ENCODE measurements at places on chromosomes 5 and 9. TPM values are rescaled to one million over a fixed set of nuclear protein-coding genes. Genes with fewer than 3 reads are reported as not detected.

TMEM174 gene
- total RNA-seq = not detected

TMEM171 gene
- not detected for total RNA-seq

DDX4 gene
- 0.19 TPM for total RNA-seq

DNA sequence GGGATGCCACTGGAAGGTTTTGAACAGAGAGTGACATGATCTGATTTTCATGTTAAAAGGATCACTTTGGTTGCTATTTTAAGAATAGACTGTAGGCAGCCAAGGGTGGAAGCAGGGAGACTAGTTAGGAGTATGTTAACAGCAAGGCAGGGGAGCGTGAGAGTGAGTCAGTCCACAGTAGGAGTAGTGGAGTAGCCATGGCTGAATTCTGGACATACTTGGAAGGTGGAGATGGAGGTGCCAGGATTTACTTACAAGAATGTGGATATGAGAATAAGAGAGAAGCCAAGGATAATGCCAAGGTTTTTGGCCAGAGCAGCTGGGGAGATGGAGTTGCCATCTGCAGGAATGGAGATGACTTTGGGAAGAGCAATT, 118.8 kb downstream of the GALNT10 start:
- no peak for DNase-seq

HMMR gene
- total RNA-seq = 30.8 TPM

CEP72 gene
- 33.2 TPM for total RNA-seq

GRCh38 chr5:36656556-36656955, 50.1 kb downstream of the SLC1A3 start:
- no peak for DNase-seq

SAXO1 gene
- total RNA-seq = not detected

- DNase-seq = no peak
Measured at GRCh38 chr5:167557359-167557758, 734.1 kb upstream of the WWC1 start.

DNA sequence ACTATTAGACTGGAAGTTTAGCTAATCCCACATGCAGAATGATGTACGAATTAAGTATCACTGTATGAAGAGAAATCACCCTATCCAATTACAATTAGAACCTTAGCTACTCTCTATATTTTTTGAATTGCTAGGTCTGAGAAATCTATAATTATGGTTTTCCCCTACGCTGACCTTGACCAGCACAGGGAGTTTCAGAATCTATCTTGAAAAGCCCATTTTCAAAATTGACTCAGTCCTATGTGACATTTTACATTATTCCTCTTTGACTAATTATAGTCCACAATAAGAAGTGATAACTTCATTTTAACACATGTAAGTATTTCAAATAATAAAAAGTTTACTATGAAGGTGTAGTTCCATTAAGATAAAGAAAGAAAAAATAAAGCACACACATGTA, 21.5 kb downstream of the NUDT12 start:
- DNase-seq = no peak

DNA sequence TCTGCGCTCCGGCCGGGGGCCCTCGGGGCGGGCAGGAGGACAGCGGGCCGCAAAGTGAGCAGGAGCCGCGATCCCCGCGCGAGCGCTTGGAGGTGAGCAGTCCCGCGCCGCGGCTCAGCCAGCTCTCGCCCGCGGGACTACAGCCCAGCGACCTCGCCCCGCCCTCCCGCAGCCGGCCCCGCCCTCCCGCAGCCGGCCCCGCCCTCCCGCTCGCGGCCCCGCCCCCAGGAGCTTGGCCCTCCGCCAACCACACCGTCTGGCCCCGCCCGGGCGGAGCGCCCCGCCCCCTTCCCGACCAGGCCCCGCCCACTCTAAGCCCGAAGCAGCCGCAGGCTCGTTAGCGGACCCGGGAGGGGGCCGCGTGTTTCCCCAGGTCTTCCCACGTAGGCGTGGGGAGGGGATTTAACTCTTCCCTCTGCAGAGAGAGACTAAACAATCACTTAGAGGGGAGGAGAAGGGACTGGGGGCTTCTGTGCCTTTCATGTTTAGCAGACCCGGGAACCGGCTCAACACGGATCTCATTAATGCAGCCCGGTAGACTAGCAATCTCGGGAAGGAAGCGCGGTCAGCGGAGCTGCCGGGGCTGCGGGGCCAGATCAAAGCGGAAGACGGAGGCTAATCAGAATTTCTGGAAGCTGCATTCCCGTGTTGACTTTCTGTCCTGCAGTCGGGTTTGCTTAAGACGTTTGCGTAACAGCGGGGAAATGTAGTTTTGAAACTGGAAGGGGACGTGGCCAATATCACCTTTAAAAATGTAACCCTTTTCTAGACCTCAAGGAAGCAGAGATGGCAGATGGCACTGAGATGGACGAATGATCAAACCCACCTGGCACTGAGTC, at the start of gene MYO10:
MYO10 (minus strand) TSS at position 139 of the 839 bp plus-strand sequence. CDS start 480 bp downstream, outside the sequence.
- peak; percentile 79 for DNase-seq

GRCh38 chr9:84701801-84702200, 32.3 kb downstream of the NTRK2 start:
- DNase-seq = no peak
